A549 treated with Mapracorat at 1 μM for 4 hours (cell line): ENCODE measurements at places on chromosomes 12 and 14. TPM values are rescaled to one million over a fixed set of nuclear protein-coding genes. Genes with fewer than 3 reads are reported as not detected.

C3AR1 gene
- total RNA-seq: not detected in 5 replicates

PTPRQ gene
- 0.01 to 0.02 TPM (median 0.01 TPM) in 3 of 5 replicates, not detected in the others for total RNA-seq

GPR132 gene
- total RNA-seq: 0.40 to 0.70 TPM (median 0.56 TPM) in 5 replicates

ADCY6 gene
- total RNA-seq: 10.0 to 15.1 TPM (median 13.8 TPM) in 5 replicates

RTL1 gene
- 0.15 to 0.33 TPM (median 0.24 TPM) in 5 replicates for total RNA-seq

PDE3A gene
- total RNA-seq: 2.3 to 3.9 TPM (median 3.1 TPM) in 5 replicates

KRT73 gene
- total RNA-seq: 0.06 TPM in 1 of 5 replicates, not detected in the others

LMNTD1 gene
- total RNA-seq: not detected in 5 replicates

PPP1R36 gene
- 0.20 to 0.45 TPM (median 0.30 TPM) in 5 replicates for total RNA-seq

ADGRD1 gene
- 0.28 to 0.45 TPM (median 0.38 TPM) in 5 replicates for total RNA-seq

TAS2R50 gene
- total RNA-seq: not detected in 5 replicates

CD69 gene
- total RNA-seq: not detected in 5 replicates

ALKBH2 gene
- total RNA-seq: 44.6 to 49.9 TPM (median 48.3 TPM) in 5 replicates

ARHGEF40 gene
- total RNA-seq: 7.1 to 11.5 TPM (median 9.5 TPM) in 5 replicates
